Mesenteric fat pad (tissue), 1 donor: ENCODE measurements at places on chromosomes 6 and 20. TPM values are rescaled to one million over a fixed set of nuclear protein-coding genes. Genes with fewer than 3 reads are reported as not detected.

- no peak for DNase-seq
These were observed 306.6 kb upstream of the FKBP1C start for GRCh38 chr6:62904687-62905086.

GRCh38 chr6:16331384-16332174 lies 93.2 kb downstream of the GMPR start:
- DNase-seq: peak; percentile 14

DNA sequence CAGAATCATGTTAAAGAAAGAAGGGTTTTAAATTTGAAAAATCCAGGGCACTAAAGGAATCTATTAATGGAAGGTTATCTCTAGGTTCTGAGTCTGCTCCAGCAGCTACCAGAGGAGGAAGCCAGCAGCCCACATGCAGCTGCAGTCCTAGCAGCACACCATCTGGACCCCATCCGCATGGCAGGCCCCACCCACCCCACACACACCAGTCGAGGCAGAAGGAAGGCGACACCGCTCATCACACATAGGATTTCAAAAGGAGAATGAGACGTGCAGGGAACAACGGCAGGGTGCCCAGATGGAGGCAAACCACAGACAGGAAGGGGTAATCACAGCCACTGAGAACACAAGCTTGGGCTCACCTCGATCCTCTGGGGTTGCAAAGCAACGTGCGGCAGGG lies 78.9 kb downstream of the GINS1 start:
- no peak for DNase-seq

DNA sequence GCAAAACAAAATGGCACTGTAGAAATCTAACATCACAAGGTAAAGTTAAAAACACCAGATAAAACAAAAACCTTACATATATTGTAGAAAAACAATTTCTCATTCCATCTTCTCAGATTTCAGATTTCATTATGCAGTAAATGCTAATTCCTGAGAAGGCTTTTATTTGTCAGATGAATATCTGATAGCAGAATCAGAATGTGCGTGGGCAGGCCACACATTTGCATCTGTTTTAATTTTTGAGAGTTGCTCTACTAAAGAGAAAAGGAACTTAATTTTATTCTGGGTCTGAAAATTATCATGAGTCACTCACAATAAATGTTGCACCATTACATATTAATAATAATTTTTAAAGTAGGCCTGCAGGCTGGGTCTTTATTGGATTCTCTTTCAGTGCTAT lies 329.3 kb upstream of the SPTLC3 start:
- DNase-seq: no peak

DNA sequence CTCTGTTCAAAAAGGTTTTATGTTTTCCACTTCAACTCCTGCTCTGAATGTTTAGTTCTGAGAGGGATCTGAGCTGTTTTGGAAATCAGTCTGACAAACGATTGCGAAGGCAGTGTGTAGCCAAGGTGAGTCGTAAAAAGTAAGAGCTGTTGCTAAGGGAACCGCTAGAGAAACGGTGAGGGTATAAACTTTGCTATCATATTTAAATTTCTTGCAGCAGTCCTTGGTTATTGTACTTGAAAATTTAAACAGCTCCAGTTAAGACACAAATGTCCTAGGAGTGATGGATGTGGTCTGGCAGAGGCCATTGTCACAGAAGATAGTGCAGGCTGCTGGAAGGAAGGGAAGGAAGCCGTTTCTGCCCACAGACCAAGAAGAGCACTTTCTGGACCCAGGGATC lies 64.9 kb upstream of the CITED2 start:
- DNase-seq: no peak

- no peak for DNase-seq
These were observed 23.4 kb downstream of the SNAP91 start for GRCh38 chr6:83685481-83685880.

DNA sequence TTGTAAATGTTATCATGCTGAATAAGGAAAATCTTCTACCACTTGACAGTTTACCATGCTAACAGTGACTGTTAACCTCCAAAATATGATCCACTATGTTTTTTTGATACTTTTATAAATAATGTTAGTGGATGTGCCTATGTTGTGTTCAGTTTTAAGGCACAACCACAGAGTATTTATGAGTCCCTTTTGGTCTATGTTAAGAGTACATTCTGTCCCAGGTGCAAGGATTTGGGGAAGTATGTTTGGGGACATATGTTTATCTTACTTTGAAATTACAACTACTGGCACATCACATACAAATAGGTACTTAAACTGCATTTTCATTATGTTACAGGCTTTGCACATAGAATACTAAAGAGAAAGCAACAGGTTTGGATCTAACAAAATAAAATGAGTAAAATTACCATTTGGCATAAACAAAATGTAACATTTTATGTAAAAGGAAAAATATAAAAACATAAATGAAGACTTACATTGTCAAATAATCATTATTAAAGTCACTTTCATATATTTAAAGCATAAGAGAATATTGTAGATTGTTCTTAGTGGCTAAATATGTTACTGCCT lies 71.2 kb downstream of the SESN1 start:
- DNase-seq: no peak

DNA sequence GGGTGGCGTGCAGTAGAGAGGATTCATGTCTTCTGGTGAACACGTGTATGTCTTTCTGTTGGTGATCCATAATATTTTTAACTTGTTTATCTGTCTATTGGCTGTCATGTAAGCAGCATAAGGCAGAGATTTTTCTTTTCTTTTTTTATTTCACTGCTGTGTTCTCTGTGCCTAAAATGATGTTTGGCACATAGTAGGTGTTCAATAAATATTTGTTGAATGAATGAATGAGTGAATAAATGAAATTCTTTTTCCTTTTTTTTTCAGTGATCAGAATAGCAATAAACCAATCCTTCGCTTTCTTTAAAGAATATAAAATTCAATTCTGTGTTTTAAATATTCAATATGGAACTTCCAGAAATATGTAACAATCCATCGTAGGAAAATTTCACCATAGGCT lies 30.0 kb downstream of the MAK start:
- no peak for DNase-seq

DNA sequence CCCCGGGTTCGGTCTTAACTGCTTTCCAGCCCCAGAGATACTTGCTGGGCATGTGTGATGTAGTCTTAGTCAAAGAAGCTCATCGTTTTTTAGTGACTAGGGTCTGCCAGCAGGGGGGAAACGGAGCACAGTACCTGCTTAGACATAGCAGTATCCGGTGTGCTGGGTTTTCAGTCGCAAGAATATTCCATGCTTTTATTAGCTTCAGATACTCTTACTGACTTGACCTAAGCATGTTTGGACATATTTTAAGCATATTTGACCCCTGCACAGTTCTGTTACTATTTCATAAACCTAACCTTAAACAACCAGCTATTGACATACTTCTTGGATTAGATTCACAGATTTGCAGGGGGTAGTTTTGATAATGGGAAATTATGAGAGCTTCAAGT lies 3.0 kb downstream of the E2F3 start:
- no peak for DNase-seq

DNA sequence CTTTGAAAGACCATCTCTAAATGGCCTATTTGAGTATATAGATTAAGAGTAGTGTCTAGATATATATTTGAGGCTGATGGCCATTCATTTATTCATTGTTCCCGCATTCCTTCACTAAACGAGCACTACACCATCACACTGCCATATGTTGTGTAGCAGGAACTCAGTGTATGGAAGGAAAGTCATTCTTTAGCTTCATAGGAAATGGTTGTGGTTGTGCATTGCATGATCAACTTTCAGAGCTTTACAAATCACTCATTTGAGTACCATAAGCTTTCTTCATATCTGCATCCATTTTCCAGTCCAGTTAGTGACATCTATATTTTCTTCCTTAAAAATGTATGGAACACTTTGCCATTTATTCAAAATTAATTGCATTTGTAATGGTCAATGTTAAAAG lies 97.9 kb downstream of the ARID1B start:
- DNase-seq: no peak

- DNase-seq: no peak
These were observed 350.8 kb upstream of the TSHZ2 start for GRCh38 chr20:52621401-52621800.

DNA sequence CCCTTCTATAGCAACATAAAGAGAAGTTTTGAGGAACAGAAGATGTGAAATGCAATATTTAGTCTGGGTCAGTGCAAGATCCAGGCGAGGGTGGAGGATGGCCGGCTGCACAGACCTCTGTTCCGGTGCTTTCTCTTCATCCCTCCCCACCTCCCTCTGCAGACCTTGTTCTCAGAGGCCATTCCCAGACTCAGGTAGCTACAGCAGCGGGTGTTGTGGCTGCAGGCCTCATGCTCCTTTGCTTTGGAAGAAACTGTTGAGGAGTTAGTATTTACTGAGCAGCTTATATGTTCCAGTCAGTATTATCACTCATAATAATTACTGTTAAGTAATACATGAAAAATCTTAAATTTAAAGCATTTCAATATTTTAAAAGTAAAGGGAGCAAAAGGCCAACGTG lies 1.7 kb downstream of the BTN3A3 start:
- DNase-seq: no peak

DNA sequence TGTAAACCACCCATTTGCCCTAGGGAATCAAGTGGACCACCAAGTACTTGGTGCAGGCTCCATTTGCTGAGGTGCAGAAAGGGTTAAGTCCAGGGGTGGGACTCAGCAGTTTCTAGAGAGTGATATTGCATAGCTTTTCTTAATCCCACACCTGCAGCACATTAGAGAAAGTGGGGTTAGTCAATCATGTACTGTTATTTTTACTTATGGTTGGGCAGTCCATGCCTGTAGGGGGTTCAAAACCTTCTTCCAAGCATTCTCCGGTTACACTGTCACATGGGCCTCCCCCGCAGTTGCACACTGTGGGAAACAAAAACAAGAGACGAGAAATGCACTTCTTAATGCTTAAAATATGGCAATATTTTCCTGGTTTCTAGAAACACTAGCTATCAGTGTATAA lies 65.5 kb downstream of the LAMA4 start:
- DNase-seq: no peak

GRCh38 chr20:22586645-22587310 lies 2.4 kb upstream of the FOXA2 start:
- DNase-seq: no peak

DNA sequence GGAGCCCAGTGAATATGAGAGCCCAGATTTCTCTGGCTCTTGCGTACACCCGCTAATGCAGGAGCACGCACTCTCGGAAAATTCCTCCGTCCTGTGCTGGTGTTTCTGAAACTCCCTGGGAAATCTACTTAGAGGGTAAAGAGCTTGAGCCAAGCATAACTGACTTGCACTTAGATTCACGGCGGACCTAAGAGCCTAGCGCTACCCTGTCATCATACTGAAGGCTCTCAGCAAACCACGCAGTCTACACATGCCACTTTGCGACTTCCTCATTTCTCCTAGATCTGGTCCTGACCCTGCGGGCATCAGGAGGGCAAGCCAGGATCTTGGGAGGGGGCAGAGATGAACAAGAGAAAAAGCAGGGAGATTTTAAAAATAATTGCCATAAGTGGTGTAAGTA lies 324.7 kb downstream of the CD83 start:
- DNase-seq: no peak

- DNase-seq: no peak
These were observed 79.4 kb downstream of the ZDHHC14 start for GRCh38 chr6:157460182-157460999.

DNA sequence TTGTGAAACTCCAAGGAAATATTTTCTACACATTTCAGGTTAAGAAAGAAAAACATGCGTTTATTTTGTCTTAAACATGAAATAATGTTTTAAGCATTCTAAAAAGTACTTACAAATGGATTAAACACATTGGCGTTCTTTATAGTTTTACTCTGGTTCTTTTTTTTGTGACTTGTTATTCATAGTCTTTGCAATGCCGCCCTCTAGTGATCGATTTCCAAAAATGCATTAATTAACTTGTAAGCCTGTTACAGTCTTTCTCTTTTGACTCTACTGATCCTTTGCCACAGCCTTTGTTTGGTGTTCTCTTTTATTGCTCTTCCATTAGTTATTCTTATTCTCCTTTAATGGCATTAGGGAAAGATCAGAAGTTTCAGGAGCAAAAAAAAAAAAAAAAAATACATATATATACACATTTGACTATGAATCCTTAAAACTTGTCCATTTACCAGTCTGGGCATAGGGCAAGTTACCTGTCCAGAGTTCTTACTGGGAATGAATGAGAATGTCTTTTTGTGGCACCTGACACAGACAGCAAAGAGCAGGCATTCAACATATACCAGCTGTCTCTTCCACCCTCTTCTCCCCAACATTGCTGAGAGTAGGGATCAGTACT lies 59.9 kb downstream of the MACROD2 start:
- no peak for DNase-seq

DNA sequence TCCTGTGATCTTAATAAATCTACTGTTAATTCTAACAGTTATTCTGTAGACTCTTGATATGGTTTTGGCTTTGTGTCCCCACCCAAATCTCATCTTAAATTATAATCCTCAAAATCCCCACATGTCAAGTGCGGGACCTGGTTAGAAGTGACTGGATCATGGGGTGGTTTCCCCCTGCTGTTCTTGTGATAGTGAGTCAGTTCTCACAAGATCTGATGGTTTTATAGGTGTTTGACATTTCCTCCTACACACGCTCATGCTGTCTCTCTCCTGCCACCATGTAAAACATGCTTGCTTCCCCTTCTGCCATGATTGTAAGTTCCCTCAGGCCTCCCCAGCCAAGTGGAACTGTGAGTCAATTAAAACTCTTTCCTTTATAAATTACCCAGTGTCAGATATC lies 10.5 kb upstream of the EPB41L2 start:
- no peak for DNase-seq

GRCh38 chr6:100372326-100373091 lies 92.2 kb downstream of the SIM1 start:
- no peak for DNase-seq

GRCh38 chr20:6993511-6993910 lies 226.0 kb downstream of the BMP2 start:
- no peak for DNase-seq

The PGK2 gene
- not detected for total RNA-seq

The SERPINB1 gene
- 55.6 TPM for total RNA-seq

The FBXL4 gene
- total RNA-seq: 17.0 TPM

The ELOVL5 gene
- total RNA-seq: 392 TPM

The CCN2 gene
- 99.8 TPM for total RNA-seq

The DNAH8 gene
- not detected for total RNA-seq

The CTAGE9 gene
- total RNA-seq: not detected

The ZBTB12 gene
- 2.9 TPM for total RNA-seq
